ENCODE measurements at places on chromosomes 5 and 9.
A peak's percentile ranks its signal among the peaks of the same experiment; 100 is the strongest.

- no peak for DNase-seq
These were observed 15.8 kb downstream of the ARRDC3 start for GRCh38 chr5:91367344-91367743.

DNA sequence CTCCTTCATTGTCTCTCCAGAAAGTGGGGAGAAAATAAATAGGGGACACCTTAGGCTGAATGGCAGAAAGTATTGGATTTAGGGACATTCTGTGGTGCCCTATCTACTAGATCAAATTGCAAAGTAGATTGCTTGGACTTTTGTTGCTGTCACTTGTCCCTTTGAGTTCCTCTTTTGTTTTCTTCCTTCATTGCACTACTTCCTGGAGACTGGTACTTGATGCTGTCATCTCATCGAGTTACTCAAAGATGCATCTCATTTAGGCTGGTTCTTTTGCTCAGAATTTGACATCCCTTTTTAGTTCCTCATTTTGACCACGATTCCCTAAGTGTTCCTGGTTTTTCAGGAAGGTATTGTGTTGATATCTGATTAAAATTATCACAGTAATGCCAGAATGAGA, 137.6 kb downstream of the ADGRV1 start:
- no peak for DNase-seq

GRCh38 chr9:38404314-38404713, 11.8 kb downstream of the ALDH1B1 start:
- no peak for DNase-seq

GRCh38 chr5:34030048-34030447, 13.0 kb downstream of the C1QTNF3 start:
- no peak for DNase-seq

- no peak for DNase-seq
These were observed 15.2 kb upstream of the OSMR start for GRCh38 chr5:38830521-38831051.

GRCh38 chr9:88529496-88529895, 5.5 kb upstream of the NXNL2 start:
- DNase-seq, result no peak

DNA sequence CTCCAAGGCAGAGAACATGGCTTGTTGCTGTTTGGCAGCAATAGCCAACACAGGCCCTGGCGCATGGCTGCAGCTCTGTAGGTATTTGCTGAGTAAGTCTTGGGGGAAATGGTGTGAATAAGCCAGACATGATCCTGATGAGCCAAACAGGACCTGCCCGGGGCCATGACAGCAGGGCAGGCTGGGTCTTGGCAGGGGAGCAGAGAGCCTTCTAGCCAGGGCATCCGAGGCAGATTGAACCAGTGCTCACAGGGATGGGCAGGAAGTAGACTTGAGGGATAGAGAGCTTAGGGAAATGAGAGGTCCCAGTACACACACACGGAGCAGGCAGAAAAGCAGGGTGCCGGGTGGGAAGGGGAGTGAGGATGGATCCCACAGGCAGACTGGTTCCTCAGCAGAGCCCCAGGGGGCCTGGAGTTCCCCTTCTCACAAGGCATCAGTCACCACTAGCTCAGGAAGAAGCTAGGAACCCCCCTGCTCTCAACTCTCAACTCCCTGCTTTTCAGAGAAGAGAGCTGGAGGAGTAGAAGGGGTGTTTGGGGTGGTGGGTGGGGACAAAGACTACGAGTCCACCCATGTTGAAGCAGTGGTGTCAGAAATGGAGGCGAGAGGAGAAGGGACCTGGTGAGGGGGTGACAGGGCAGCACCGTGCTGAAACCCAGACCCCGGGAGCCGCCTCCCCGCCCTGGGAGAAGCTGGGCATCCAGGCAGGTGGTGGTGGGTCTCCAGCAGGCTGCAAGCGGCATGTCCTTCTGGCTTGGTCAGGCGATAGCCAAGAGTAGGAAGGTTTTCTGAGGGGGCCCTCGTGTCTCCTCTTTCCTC, 111.1 kb downstream of the RGS3 start:
- DNase-seq, result no peak

DNA sequence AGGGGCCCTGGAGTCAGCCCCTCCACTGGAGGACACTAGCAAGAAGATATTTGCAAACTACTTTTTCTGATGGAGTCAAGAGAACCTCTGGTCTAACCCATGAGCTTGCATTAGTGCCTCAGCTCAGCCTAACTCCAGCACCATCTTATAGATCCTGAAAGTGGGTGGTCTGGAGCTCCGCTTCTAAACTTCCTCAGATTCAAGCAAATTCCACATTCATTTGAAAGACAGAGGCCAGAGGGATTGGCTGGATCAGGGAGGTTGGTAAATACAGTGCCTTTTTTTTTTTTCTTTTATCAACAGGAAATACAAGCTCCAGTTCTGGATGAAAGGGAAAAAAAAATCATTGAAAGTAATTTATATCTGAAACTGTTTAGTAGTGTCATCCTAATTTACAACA, 99.9 kb downstream of the ENC1 start:
- DNase-seq, result no peak

DNA sequence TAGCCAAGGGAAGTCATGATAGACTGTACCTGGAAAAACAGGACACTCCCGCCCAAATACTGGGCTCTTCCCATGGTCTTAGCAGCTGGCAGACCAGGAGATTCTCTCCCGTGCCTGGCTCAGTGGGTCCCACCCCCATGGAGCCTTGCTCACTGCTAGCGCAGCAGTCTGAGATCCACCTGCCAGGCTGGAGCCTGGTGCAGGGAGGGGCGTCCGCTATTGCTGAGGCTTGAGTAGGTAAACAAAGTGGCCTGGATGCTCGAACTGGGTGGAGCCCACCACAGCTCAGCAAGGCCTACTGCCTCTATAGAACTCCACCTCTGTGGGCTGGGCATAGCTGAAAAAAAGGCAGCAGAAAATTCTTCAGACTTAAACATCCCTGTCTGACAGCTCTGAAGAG, 10.1 kb upstream of the THG1L start:
- no peak for DNase-seq

DNA sequence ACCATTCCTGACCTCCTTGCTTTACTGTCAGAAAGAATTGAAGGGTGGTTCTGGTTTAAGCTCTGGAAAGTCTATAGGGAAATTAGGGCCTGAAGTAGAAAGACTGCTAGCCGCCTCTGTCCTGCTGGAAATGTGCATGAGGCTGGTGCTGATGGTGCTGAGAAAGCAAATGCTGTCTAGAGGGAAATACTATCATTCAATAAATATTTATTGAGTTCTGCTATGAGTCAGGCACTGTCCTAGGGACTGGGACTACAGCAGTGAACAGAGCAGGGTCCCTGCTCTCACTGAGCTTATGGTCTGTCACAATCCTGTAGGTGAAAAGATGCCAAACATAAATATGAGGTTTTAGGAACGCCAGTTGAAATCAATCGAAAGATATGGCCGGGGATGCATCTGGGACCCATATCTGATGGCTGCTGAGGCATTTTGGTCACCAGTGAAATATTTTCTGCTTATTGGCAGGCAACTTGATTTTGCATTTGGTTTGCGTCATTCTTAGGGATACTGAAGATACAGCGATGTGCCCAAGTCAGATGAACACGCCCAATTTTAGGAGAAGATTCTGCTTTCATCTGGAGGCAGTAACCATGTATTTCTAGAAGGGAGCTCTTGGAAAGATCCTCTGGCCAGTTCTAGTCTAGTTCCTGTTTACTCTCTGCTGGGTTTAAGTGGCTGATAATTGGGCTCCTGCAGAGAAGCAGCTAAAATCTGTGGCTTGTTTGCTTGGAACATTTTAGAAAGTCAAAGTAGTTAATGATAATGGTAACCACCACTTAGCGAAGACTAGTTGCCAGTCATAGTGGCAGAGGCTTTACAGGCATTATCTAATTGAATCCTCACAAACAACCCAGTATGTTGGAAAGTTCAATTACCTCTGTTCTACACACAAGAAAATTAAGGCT, 73.3 kb downstream of the INSYN2B start:
- no peak for DNase-seq

GRCh38 chr5:127077366-127077765, 4.1 kb upstream of the C5orf63 start:
- no peak for DNase-seq

GRCh38 chr5:173279166-173279565, 44.2 kb upstream of the NKX2-5 start:
- DNase-seq, result no peak

DNA sequence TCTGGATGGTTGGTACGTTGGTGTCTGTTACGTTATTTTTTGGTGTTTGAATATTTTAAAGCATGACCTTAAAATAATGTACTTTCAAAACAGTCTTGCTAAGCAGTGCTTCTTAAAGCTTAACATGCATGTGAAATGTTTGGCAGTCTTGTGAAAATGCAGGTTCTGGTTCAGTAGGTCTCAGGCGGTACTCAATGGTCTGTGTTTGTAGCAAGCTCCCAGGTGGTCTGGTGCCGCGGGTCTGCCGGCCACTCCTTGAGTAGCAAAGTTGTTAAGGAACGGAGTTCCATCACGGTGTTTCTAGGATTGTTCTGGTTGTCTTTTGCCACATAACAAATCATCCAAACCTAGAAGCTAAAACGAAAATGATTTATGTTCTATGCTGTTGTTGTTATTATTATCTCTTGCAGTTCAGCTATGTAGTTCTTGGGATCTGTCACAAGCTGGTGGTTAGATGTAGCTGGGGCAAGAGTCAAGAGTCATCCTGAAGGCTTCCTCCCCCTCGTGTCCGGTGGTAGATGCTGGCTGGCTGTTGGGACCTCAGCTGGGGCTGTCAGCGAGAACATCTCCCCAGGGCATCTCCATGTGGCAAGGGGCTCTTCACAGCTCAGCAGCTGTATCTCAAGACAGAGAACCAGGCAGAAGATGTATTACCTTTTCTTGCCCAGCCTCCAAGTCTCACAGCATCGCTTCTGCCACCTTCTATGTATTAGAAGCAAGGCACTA, 186.8 kb downstream of the PALM2AKAP2 start:
- DNase-seq, result no peak

DNA sequence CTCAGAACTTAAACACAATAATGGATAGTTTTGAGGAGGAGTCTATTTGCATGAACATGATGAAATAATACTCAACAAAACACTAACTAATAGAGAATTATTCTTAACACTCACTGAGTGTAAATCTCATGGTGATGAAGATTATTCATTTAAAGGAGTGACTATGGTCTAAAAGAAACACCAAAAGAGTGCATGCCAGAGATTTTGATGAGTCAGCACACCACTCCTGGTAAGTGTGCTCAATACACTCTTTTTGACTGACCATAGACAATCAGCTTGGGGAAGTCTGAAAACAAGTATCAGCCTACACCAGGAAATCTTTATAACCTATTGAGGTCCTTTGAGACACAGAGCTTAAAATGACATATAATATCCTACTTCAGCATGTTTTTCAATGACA, 6.8 kb upstream of the FST start:
- no peak for DNase-seq

- no peak for DNase-seq
These were observed 1293.8 kb downstream of the PTPRD start for GRCh38 chr9:9319007-9319406.

DNA sequence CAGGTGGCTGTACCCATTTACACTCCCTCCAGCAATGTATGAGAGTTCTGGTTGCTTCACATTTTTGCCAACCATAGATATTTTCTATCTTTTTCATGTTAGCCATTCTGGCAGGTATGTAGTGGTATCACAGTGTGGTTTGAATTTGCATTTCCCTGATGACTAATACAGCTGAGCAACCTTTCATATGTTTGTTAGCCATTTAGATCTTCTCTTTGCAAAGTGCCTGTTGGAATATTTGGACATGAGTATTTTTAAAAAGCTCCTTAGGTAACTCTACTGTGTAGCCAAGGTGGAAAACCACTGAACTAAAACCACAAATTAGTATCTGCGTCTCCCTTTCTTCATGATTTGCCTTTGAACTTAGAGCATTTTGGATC, 31.9 kb downstream of the IRF1 start:
- peak; percentile 53 for DNase-seq

- DNase-seq, result peak; percentile 21
These were observed 20.1 kb downstream of the DOCK2 start for GRCh38 chr5:169657127-169657526.

DNA sequence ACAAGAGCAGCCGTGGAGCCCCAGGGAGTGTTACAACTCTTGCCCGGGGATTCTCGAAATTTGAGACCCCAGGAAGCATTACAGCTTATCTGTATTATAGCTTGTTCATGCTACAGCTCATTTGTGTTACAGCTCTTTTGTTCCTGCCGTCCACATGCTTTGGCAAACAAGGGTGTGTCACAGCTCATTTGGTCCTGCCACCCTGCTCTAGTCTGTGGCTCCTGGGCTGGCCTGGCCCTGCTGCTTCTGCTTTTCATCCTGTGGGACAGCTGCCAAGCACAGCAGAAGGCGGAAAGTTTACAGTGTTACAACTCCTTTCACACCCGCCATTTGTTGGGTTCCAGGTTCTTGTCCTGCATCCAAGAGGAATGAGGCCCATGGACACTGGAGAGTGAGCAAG, 685.0 kb downstream of the SLCO4C1 start:
- DNase-seq, result no peak

DNA sequence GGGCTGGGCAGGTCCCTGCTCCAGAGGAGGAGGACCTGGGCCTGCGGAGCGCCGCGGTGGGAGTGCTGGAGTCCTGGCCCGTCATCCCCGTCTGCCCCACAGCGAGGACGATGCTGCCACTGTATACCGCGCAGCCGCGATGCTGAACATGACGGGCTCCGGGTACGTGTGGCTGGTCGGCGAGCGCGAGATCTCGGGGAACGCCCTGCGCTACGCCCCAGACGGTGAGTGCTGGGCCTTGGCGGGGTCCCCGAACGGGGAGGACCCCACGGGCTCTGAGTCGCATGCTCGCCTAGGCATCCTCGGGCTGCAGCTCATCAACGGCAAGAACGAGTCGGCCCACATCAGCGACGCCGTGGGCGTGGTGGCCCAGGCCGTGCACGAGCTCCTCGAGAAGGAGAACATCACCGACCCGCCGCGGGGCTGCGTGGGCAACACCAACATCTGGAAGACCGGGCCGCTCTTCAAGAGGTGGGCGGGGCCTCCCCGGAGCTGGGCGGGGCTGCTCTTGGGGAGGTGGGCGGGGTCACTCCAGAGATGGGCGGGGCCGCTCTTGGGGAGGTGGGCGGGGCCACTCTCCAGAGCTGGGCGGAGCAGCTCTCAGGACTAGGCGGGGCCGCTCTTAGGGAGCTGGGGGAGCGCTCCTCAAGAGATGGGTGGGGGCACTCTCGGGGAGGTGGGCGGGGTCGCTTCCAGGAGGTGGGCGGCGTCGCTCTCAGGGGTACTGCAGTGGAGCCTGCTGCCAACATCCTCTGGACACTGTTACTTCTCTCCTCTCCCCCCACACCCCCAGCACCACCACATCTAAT, 13.1 kb downstream of the LRRC26 start:
- peak; percentile 62 for DNase-seq

GRCh38 chr5:3526551-3527185, 69.0 kb upstream of the IRX1 start:
- no peak for DNase-seq

GRCh38 chr9:116350213-116350612, 196.6 kb downstream of the PAPPA start:
- no peak for DNase-seq

- no peak for DNase-seq
These were observed 254.1 kb downstream of the SLF1 start for GRCh38 chr5:94872526-94872925.

- no peak for DNase-seq
These were observed 39.3 kb downstream of the NTNG2 start for GRCh38 chr9:132201139-132201538.

GRCh38 chr5:135560858-135561257, 17.9 kb downstream of the CXCL14 start:
- DNase-seq, result peak; percentile 56

- no peak for DNase-seq
These were observed 14.9 kb upstream of the PCSK1 start for GRCh38 chr5:96447949-96448348.

Data from CD4-positive, alpha-beta T cell treated with Interleukin-17A for 1 hour (primary cell).